SW 1271 (cell line): ENCODE measurements at places on chromosomes 4 and X.

- DNase-seq, result no peak
Observed at GRCh38 chrX:19964017-19964710, 26.7 kb downstream of the BCLAF3 start.

GRCh38 chr4:106301393-106302061, 14.5 kb downstream of the TBCK start:
- DNase-seq, result no peak

DNA sequence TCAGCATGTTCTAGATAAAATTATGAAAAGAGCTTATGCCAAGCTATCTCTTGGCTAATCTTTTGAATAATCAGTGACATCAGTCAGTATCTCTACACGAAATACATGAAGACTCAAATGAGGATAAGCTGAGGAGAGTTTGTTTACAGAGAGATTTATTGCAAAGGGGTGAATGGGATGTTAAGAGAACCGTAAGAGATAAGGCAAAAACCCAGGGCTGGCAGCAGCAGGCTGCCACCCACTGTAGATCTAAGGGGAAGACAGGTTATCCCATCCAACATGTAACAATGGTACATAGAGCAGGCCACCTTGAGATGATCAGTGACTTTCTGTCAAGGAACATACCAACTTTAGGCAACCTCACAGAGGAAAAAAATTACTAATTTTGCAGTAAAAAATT, 432.1 kb upstream of the NR3C2 start:
- no peak for DNase-seq

DNA sequence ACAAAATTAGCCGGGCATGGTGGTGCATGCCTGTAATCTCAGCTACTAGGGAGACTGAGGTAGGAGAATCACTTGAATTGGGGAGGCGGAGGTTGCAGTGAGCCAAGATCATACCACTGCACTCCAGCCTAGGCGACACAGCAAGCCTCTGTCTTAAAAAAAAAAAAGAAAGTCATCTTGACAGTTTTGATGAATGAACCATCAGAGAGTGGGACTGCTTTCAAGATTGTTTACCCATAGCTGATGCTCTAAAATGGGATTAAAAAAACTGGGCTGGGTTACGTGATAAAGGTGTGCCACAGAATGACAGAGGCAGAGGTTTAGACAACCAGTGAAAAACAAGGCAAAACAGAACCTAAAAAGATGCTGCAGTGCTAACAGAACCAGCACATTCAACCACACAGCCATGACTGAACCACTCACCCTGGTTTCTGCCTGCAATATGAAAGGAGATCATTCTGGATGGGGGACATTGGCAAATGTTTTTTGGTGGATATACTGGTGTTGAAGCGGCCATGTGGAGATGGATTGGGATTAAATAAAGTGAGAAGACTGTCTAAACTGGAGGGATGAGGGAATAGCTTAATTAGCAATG, 22.2 kb downstream of the GPAT3 start:
- no peak for DNase-seq

GRCh38 chr4:148305751-148306150, 136.5 kb downstream of the NR3C2 start:
- no peak for DNase-seq

DNA sequence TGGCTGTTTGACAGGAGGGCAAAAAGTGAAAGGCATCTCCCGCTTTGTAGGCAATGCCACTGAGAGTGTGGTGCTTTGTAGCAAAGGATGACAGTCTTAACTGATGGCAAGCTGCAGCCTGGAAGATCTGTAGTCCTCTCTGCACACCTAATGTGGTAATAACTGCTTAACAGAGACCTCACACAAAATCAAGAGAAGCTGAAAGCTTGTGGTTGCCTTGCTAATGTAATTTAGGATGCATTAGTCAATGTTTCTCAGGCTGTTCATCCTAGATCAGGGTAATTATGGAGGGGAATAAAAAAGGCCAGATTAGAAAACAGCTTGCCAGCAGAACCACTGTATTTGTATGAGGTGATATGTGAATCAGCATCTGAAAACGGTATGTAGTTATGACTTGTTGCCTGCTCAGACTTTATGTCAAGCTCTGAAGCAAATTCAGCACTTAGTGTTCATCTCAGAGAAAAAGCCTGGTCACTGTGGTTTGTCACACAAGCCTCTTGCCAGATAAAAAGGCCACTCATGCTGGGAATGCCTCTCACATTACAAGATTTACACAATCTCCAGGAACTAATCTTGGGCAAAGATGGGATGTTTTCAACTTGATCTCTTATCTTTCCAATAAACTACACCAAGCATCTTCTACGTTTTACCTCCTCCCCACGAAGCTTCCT, 130.8 kb downstream of the ENOX2 start:
- no peak for DNase-seq

- DNase-seq, result no peak
Observed at GRCh38 chr4:81746071-81746470, 274.4 kb upstream of the RASGEF1B start.

DNA sequence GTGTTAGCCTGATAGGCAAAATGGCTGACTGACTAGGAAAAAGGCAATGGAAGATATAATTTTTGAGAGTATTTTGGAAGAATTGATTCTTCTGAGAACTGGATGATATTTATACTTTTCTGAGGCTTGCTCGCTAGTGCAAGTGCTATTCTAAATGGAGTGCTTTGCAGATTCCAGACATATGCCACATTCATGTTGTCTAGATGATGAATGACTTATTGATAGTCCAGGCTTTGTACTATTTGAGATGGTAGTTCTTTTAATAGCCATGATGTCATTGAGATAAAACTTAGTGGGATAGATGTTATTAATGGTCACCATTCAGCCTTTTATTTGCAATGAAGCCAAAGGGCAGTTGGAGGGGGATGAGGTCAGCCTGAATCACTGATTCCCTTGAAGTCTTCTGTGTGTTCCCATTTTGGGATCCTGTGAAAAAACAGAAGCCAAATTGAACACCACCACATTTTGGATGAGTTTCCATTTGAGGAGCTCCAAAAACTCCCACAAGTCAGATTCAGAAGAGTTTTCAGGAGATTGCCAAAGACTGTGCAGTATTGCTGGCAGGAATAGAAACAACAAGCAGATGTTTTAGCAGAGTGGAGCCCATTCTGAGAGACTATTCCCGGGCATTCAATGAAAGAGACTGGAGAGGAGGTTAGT, 184.1 kb downstream of the IL1RAPL2 start:
- DNase-seq, result no peak

GRCh38 chrX:68671221-68671620, 23.8 kb downstream of the STARD8 start:
- DNase-seq, result no peak

DNA sequence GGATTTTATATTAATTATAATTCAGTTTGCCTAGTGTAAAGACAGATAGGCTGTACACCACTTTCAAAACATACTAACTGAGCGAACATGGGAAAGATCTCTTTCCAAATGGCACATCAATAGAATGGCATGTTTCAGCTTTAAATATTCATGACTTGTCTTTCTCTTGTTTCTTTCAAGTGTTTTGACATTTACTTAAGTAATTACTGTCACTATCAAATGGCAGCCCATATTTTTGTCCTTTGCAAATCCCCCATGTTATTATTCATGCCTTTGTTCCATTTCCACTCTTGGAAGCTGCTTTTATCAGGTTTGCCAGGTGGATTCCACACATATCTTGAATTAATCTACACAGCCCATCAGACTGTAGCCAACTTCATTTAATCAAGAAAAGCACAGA, 89.2 kb upstream of the GLRA2 start:
- DNase-seq, result no peak

GRCh38 chrX:68599256-68600152, 48.0 kb upstream of the STARD8 start:
- DNase-seq, result no peak

DNA sequence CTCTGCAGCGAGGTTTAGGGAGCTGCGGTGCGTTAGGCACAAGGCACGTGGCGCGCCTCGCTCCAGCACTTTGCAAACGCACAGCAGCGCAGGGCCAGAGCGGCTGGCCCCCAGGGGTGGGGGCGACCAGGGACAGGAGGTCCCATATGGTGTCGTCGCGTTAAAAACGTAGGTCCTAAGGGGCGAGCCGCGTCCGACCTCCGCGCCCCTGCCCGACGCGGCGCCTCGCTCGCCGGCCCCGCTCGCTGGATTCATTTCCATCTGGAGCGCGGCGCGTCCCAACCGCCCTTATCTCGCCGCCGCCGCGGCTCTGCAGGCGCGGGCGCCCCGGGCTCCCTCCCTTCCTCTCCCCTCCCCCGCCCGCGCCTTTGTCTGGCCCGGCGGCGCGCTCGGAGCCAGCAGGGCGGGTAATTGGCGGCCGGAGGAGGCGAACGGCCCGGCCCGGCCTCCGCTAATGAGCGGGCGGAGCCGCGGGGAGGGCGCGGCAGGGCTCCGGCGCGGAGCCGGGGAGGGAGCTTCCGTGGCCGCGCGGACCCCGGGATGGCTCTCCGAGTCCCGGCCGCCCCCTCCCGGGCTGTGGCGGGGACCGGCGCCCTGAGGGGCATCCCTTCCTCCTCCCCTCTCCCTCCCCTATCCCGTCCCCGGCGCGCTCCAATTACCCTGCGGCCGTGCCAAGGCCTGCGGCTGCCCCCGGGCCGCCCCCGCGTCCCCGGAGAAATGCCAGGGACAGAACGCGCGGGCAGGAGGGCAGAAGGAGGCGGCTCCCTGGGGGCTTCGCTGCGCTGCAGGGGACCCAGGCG, 409.0 kb downstream of the BCOR start:
- no peak for DNase-seq

DNA sequence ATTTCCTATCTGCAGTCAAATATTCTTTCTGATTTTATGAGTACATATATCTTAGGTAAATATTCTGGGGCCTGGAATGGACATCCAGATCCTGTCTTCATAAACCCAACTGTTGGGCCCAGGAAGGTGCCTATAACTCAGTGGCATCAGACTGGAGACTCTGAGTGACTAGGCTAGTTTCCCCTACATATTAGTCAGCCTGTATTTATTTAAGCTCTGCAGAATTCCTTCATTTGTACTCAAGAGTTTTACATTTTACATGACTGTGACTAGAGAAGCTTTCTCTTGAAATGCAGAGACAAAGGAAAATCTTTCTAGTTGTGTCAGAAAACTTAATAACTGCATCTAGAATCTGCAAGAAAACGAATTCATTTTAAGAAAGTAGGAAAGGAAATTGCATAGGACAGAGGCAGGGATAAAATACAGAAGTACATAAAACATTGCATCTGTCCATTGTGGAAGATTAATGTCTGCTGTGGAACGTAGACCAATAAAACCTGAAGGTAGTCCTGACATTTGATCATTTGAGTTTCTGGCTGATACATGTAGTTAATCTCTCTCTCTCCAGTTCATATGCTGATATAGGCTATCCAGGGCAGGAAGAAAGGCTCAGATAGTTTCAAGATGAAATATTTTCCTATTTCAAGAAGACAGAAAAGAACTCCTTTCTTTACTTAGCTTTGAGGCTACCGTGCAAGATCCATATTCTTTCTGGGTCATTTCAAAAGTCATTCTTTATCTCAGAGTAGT, 78.2 kb downstream of the OPHN1 start:
- DNase-seq, result no peak

DNA sequence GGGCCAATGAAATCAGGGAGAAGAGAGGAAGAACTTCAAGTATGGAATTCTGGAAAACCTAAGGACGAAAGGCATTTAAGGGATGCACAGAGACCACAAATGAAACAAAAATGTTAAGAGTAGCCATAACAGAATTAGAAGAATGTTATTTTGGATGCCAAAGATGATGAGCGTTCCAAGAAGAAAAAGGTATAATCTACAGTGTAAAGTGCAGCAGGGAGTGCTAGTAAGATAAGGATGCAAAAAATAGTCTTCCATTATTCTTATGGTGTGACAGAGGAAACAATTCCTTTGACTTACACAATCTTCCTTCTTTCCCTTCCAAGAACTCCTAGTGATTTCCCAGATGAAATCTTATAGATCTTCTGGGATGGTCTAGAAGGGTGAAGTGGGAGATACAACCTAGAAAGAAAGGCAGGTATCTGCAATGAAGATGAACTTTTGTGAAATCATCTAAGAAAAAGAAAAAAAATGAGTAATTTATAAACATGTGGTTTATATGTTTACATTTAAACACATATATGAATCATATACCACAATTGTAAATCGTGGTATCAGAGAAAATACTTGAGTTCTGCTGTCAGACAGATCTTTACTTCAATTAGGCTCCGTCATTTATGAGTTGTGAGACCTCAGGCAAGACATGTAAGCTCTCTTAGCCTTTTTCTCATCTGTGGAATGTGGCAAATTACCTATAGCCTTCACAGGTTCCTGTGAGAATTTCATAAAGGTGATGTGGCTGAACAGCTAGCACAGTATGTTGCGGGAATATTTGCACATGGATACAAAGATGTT, 8.1 kb downstream of the MORF4L2 start:
- DNase-seq, result no peak

GRCh38 chrX:94937491-94937890, 1263.5 kb downstream of the FAM133A start:
- no peak for DNase-seq

- no peak for DNase-seq
Observed at GRCh38 chr4:176729489-176729888, 63.2 kb downstream of the VEGFC start.

GRCh38 chr4:112938461-112939058, 110.9 kb upstream of the ANK2 start:
- peak; percentile 48 for DNase-seq

DNA sequence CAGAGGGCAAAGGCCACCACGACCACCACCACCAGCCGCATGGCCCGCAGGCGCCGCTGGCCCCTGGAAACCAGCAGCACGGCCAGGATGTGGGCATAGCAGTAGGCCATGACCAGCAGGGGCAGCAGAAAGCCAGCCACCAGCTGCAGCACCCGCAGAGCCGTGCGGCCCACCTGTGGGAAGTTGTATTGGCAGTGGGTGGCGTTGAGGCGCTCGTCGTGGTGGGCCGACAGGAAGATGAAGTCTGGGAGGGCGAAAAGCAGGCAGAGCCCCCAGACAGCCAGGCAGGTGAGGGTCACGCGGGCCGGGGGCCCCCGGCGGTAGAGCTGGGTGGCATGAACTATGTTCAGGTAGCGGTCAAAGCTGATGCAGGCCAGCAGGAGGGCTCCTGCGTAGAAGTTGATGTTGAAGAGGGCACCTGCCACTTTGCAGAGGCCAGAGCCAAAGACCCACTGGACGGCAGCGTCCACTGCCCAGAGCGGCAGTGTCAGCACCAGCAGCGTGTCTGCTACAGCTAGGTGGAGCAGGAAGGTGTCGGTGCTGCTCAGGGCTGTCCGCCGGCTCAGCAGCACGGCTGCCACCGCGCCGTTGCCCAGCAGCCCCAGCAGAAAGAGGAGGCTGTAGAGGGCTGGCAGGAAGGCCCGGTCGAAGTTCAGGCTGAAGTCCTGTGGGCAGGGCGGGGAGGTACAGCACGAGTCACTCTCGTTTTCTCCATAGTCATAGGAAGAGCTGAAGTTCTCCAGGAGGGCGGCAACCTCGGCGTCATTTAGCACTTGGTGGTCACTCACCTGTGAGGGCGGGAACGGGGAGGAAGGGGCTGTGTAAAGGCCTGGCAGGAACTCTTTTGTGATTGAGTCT, 1.4 kb downstream of the CXCR3 start:
- DNase-seq, result no peak

- no peak for DNase-seq
Observed at GRCh38 chr4:82852751-82853285, 38.1 kb downstream of the SEC31A start.

GRCh38 chrX:113136836-113137235, 296.2 kb upstream of the AMOT start:
- DNase-seq, result no peak
